ENCODE measurements at places on chromosomes 16 and 17.

GRCh38 chr17:48735062-48735351 lies 6.5 kb upstream of the HOXB13 start:
- no peak for DNase-seq

GRCh38 chr17:75384751-75385150 lies 20.7 kb downstream of the GRB2 start:
- DNase-seq, result no peak

GRCh38 chr16:82514262-82514661 lies 112.5 kb upstream of the CDH13 start:
- no peak for DNase-seq

DNA sequence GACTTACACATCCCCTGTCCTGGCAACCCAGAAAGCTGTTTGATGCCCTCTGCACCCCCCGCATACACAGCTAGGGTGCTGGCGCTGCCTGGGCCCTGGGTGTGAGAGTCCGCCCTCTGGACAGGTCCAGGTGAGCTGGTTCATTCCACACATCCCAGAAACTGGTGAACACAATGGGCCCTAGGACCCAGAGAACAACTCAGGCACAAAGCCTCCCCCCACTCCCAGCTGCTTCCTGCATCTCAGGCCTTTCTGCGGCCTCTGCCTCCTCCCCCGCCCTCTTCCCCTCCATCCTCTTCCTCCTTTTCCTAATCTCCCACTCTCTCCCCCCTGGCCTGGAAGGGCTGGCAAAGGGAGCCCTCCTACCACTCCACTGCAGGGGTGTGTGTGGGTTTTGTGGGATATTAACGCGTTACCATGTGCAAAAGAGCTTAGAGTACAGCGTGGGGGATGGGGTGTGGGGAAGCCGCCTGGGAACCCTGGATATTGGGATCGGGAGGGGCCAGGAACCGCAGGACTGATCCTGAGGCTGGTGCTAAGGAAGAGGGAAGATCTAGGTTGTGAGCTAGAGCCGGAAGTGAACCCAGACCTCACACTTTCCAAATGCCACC lies 1.6 kb upstream of the PPP1R9B start:
- peak; percentile 59 for DNase-seq

DNA sequence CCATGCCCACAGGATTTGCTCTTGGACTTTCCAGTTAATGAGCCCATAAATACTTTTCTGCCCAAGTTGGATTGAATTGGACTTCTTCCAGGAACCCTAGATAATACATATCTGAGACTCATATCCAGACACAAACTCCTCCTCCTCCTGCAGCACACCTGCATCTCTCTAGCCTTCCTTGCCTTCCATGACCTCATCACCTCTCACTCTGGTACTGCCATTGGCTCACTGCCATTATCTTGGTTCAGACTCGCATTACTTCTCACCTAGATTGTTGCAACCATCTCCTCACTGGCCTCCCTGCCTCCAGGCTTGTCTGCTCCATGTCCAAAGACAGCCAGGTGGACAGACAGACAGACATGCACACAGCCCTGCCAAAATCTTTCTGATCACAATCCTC lies 4.8 kb upstream of the SYT17 start:
- no peak for DNase-seq

- no peak for DNase-seq
Measured at GRCh38 chr17:41734139-41734948, at the start of gene HAP1. Gene HAP1 (minus strand): TSS chr17:41734643. CDS start chr17:41734634, 9 bp downstream.

GRCh38 chr16:20303012-20303411 lies 24.3 kb downstream of the GP2 start:
- no peak for DNase-seq

DNA sequence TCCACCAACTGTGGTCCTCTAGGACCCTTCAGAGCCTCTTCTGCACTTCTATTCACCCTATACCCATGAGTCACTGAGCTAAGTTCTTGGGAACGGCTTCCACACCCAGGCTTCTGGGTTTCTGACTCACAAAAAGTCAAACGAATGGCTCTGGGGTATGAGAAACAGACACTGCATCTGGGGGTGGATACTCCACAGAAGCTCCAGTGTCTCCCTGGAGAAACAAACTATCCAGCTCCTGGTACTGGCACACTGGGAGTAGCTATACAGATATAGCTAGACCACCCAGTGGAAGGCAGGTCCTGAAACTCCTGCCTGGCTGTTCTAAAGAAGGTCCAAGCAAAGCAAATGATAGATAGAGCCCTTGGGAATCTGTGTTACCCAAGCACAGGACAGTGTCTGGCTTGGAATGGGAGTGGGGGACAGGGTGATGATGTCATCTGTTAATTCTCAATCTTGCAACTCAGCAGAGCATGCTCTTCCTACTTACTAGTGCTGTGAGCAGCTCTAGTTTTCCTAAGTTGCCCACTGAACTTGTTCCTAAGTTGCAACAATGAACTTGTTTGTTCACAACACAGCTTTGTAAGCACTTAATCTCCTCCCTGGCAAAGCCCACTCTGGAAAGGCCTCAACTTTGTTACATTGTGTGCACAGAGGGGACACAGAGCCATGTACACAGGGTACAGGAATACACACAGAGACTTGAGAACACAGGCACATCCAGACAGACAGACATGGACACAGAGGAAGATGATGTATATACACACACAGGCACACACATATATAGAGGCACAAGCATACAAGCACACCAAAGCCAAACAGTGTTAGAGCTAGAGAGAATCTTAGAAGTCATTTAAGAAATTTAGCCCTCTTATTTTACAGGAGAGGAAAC lies 6.7 kb downstream of the MMP28 start:
- DNase-seq, result no peak

- no peak for DNase-seq
Measured at GRCh38 chr16:12421688-12422087, 382.0 kb downstream of the CPPED1 start.

GRCh38 chr16:49755313-49755620 lies 100.6 kb downstream of the ZNF423 start:
- DNase-seq, result no peak

DNA sequence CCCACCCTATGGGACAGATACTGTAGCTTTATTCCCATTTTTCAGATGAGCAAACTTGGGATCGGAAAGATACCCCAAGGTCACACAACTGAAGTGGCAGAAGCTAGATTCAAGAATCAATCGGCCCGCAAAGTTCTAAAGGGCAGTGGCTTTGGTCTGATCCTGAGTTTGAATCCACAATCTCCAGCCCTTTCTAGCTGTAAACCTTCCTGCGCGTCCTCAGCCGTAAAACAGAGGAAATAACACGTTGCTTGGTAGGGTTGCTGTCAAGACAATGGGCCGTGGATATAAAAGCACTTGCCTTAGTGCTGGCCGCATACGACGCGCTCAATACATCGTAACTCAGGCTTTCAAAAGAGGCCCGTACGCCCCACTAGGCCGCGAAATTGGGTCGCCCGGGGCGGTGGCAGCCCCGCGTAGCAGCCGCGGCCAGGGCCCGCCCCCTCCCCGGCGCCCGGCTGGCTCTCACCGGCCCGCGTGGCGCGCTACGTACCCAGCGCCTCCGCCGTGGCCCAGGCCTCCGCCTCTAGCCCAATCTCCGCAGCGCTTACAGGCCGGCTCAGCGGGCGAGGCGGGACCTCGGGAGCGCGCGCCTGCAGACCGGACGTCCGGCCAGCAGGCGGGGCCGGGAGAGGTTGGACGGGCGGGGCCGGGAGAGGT lies at the start of gene DCAKD:
DCAKD (minus strand) TSS at position 573 of the 660 bp plus-strand sequence. CDS start 16,747 bp downstream, outside the sequence.
- DNase-seq, result peak; percentile 97

- DNase-seq, result no peak
Measured at GRCh38 chr17:45857977-45858708, 13.5 kb downstream of the SPPL2C start.

- no peak for DNase-seq
Measured at GRCh38 chr17:48645639-48646182, 19.6 kb upstream of the HOXB9 start.

Measured in CD4-positive, CD25-positive, alpha-beta regulatory T cell (primary cell).